Colonic mucosa (tissue), 4 donors: ENCODE measurements at places on chromosomes 16 and 17.

DNA sequence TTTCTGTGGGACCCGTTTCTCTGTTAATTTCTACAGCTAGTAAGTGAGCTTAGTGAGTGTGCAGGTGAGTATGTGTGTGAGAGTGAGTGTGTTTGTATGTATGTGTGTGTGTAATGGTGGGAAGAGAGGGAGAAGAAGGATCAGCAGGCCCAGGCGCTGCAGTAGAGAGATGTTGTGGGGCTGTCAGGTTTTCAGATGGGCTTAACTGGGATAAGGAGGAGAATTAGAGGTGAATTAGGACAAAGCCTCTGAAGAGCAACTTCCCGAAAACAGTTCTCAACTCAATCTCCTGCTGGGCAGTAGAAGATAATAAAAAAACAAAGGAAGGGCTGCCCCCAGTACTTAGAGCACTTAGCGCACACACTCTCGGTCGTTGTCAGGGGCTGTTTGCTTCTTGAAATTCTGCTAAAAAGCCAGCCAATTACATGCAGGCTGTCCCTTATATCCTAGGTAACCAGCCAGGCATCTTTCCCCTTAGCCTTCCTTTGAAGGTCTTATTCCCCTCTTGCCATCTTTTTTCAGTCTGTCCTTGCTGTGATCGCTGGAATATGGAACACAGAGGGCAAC lies 63.4 kb downstream of the CLEC16A start:
- no peak for DNase-seq
- H3K4me1 ChIP-seq: no peaks in the 10 kb centered on the region
- no peak overlapping the region for H3K27ac ChIP-seq
- no peaks in the 10 kb centered on the region for H3K36me3 ChIP-seq

DNA sequence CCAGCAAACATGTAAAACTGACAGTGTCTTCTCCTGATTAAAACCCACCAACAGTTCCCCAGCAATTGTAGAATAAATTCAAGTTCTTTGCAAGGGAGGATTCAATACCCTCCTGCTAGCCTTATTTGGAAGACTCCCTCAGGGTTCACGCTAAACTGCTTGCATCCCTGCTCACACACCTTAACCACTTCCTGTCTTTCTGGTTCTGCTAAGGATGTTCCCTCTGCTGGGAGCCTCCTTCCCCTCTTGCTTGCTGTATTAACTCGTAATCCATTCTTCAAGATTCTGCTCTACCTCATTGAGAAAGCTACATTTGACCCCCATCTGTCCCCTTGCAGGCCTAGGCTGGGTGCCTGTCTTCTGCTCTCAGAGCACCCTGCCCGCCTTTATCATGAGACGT lies 2.3 kb upstream of the SHISA6 start:
- DNase-seq: no peak
- H3K4me1 ChIP-seq: no peaks in the 10 kb centered on the region
- no peak overlapping the region for H3K27ac ChIP-seq
- peaks cover 26% of the 10 kb centered on the region for H3K27me3 ChIP-seq
- no peak overlapping the region for H3K4me3 ChIP-seq

DNA sequence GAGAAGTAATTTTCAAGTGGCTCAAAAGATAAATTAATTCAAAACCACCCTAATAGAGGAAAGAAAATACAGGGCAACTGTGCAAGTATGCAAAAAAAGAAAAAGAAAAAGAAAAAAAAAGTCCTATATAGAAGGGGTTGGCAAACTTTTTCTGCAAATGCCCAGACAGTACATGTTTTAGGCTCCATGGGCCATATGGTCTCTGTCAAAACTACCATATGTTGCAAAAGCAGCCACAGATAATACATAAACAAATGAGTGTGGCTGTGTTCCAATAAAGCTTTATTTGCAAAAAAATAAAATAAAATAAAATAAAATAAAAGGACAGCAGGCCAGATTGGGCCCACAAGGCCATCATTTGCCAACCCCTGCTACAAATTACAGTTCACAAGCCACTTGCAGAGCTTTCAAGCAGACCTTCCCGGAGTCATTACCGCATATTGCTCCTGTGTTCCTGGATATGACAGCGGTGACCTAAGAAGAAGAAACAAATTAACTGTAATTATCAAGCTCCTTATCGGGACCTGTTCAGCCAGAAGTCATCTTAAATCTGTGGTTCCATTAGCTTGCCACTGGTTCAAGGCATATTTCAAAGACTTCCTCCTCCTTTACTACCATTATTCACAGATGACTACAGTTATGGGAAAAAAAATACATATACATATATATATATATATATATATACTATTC lies 15.9 kb downstream of the ZC3H7A start:
- no peak for DNase-seq
- peaks cover 3% of the 10 kb centered on the region for H3K4me1 ChIP-seq
- H3K27ac ChIP-seq: no peak overlapping the region
- no peak overlapping the region for H3K4me3 ChIP-seq
- no peaks in the 10 kb centered on the region for H3K27me3 ChIP-seq

DNA sequence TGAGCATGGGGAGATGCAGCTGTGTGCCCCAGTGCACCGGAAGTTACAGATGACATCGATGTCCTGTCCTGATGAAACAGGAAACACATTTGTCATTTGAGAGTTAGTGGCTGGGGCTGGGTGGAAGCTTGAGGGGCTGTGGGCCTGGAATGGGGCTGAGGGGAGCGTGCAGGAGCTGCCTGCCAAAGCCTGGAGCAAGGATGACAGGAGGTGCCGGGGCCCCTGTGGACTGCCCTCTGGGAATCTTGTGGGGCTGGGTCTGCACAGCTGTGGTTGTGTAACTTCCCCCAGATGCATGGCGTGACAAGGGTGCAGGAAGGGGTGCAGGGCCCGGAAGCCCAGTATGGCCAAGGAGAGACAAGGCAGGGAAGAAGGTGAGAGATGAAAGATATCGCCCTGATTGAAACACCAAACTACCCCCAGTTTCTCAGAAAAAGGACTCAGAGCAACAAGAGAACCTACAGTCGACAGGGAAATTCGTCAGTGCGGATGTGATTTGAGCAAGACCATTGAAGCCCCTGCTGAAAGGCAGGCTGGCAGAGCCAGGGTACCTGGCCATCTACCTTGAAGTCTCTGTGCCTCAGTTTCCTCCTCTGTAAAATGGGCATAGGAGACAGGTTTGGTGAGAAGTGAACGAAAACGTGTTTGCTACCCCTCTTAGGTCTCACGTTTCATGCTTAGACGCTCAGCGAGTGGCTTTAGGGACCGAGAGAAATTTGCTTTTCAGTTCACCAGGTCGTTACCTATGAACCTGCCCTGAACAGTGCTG lies 8.8 kb downstream of the MMP25 start:
- H3K36me3 ChIP-seq: no peaks in the 10 kb centered on the region
- no peak overlapping the region for H3K27ac ChIP-seq
- no peak for DNase-seq

DNA sequence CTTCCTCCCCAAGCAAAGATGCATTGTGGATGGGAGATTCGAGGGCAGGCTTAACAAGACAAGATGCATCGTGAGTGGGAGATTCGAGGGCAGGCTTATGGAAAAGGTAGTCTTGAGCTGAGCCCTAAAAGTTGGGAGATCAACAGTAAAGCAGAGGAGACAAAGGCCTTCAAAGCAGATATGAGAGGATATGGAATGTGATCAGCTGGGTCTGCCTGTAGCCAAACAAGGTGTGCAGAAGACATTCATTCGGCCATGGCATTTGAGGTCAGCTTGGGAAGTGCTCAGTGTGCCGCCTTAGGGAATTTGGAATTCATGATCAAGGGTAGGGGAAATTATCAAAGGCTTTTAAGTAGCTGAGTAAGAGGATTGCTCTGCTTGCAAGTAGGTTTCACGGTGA lies 39.5 kb downstream of the DNAH9 start:
- H3K4me1 ChIP-seq: no peaks in the 10 kb centered on the region
- H3K27ac ChIP-seq: no peak overlapping the region
- H3K36me3 ChIP-seq: no peaks in the 10 kb centered on the region
- DNase-seq: no peak
- H3K27me3 ChIP-seq: no peaks in the 10 kb centered on the region

DNA sequence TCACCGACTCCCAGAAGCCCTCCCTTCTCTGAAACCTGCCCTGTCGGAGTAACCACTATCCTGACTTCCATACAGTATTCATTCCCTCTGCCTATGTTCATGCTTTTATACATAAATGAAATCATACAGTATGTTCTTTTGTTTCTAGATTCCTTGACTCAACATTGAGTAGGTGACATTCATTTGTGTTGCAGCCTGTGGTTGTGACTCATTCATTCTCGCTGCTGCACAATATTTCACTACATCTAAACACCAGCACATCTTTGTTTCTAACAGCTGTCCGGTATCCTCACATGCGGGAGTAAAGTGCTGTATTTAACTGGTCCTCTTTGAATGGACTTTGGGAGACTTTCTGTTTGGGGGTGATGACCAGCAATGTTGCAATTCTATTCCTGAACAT lies 135.0 kb upstream of the FOXF1 start:
- H3K4me1 ChIP-seq: no peaks in the 10 kb centered on the region
- H3K36me3 ChIP-seq: no peaks in the 10 kb centered on the region
- H3K27ac ChIP-seq: no peak overlapping the region
- DNase-seq: no peak
- H3K4me3 ChIP-seq: no peak overlapping the region

GRCh38 chr16:4506450-4506849 lies 30.3 kb downstream of the HMOX2 start:
- peak; percentile 66 for DNase-seq
- H3K4me1 ChIP-seq: peaks cover 5% of the 10 kb centered on the region
- no peak overlapping the region for H3K4me3 ChIP-seq
- no peak overlapping the region for H3K27ac ChIP-seq
- H3K36me3 ChIP-seq: peaks cover 6% of the 10 kb centered on the region
